ENCODE measurements at places on chromosomes 6 and 20.

DNA sequence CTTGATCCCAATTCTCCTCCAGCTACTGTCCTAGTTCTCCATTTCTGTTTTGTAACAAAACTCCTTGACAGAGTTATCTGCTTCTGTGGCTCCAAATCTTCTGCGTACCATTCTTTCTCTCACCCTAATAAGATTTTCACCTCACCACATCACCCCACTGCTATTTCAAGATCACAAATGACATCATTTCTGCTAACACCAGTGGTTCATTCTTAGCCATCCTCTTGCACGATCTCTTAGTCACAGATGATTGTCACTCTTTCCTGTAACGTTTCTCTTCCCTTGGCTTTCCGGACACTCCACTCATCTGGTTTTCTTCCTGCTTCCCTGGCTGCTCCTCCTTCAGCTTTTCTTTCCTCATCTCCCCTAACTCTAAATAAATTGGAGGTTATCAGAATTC, 56.8 kb upstream of the FABP7 start:
- H3K4me1 ChIP-seq = no peaks in the 10 kb centered on the region
- H3K36me3 ChIP-seq = no peaks in the 10 kb centered on the region
- no peaks in the 10 kb centered on the region for H3K27me3 ChIP-seq
- H3K4me3 ChIP-seq = no peak overlapping the region
- DNase-seq = no peak

- no peak overlapping the region for H3K27ac ChIP-seq
- H3K36me3 ChIP-seq = no peaks in the 10 kb centered on the region
- H3K4me1 ChIP-seq = no peaks in the 10 kb centered on the region
- no peak overlapping the region for H3K4me3 ChIP-seq
- no peaks in the 10 kb centered on the region for H3K27me3 ChIP-seq
Observed at GRCh38 chr6:19332806-19333460, 504.2 kb upstream of the ID4 start.

- no peaks in the 10 kb centered on the region for H3K4me1 ChIP-seq
- peaks cover 17% of the 10 kb centered on the region for H3K36me3 ChIP-seq
- H3K27ac ChIP-seq = no peak overlapping the region
- no peak overlapping the region for H3K4me3 ChIP-seq
Observed at GRCh38 chr20:50123418-50123817, 10.5 kb upstream of the UBE2V1 start.

GRCh38 chr6:98894810-98895209, 52.9 kb downstream of the FBXL4 start:
- H3K36me3 ChIP-seq = no peaks in the 10 kb centered on the region
- H3K27ac ChIP-seq = no peak overlapping the region
- DNase-seq = no peak
- no peak overlapping the region for H3K4me3 ChIP-seq
- H3K4me1 ChIP-seq = no peaks in the 10 kb centered on the region
- H3K27me3 ChIP-seq = no peaks in the 10 kb centered on the region

- peaks cover 24% of the 10 kb centered on the region for H3K4me1 ChIP-seq
- H3K4me3 ChIP-seq = no peak overlapping the region
- no peak overlapping the region for H3K27ac ChIP-seq
Observed at GRCh38 chr20:32355417-32355841, 2.7 kb upstream of the ASXL1 start.

GRCh38 chr6:149372062-149372461, 28.0 kb upstream of the SUMO4 start:
- no peaks in the 10 kb centered on the region for H3K27me3 ChIP-seq
- DNase-seq = no peak
- H3K4me1 ChIP-seq = no peaks in the 10 kb centered on the region
- H3K4me3 ChIP-seq = no peak overlapping the region

DNA sequence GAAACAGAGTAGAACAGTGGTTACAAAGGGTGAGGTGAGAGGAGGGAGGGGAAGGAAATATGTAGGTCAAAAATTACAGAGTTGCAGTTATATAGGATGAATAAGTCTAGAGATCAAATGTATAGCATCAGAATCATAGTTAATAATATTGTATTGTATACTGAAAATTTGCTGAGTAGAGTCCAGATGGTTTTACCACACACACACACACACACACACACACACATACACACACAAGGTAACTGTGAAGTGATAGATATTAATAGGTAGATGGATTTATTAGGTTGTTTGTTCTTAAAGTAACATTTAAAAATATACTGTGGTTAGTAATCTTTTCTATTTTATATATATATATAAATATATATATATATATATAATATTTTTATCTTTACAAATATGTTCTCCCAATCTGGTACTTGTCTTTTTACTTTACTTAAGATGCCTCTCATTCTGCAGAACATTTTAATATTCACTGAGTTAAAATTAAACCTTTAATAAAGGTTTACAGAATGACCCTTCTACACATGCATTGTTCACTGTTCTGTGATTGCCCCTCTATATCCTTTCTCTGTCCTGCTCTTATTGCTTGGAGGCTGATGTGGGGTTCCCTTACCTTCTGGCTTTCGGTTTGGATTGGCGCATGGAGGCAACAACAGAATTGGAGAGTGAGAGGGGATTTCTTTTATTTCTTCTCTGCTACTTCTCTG, 408 bp downstream of the PTCHD4 start:
- H3K4me3 ChIP-seq = peak overlapping the region; percentile 56
- H3K4me1 ChIP-seq = no peaks in the 10 kb centered on the region
- H3K27ac ChIP-seq = peak overlapping the region; percentile 62
- peak; percentile 37 for DNase-seq

DNA sequence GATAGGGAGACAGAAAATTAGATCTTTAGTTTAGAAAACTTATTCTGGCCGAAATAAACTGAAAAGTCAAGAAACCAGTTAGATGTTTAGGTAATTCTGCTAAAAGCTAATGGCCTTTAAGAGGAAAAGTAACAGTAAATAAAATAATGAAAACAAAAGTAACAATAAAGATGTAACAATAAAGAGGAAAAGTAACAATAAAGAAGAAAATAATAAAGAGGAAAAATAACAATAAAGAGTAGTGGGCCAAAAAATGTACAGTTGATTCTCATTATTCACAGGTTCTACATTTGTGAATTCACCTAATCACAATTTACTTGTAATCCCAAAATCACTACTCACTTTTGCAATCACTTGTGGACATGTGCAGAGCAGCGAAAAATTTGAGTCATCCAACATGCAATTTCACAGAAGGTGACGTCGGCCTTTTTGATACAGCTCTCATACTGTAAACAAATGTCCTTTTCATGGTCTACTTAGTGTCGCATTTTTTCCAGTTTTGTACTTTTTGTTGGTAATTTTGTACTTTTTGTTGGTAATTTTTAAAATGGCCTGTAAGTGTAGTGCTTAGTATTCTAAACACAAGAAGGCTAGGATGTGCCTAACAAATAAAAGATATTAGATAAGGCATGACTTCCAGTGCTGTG, 24.0 kb downstream of the HBS1L start:
- H3K27me3 ChIP-seq = no peaks in the 10 kb centered on the region
- no peaks in the 10 kb centered on the region for H3K4me1 ChIP-seq
- DNase-seq = no peak
- H3K27ac ChIP-seq = no peak overlapping the region

- no peaks in the 10 kb centered on the region for H3K36me3 ChIP-seq
- DNase-seq = no peak
- no peak overlapping the region for H3K27ac ChIP-seq
- no peaks in the 10 kb centered on the region for H3K27me3 ChIP-seq
- no peak overlapping the region for H3K4me3 ChIP-seq
Observed at GRCh38 chr20:44065401-44066340, 121.3 kb downstream of the JPH2 start.

DNA sequence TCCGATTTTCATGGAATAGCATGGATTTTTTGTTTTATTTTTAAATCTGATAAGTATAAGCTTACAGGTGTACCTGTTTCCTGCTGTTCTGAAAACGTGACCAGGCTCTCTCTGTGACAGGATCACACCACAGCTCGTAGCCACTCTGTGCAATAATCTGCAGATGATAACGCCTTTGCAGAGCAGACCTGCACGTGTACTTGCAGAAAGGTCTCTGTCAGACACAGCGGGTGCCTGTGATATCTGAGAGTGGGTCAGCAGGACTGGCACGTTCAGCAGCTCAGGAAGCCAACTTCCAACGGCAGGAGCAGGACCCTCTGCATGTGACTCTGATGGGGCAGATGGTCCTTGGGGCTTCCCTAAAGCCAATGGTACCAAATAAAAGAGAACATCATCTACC, 68.6 kb upstream of the HDDC2 start:
- DNase-seq = no peak
- peaks cover 9% of the 10 kb centered on the region for H3K27me3 ChIP-seq
- no peak overlapping the region for H3K27ac ChIP-seq
- H3K36me3 ChIP-seq = no peaks in the 10 kb centered on the region

DNA sequence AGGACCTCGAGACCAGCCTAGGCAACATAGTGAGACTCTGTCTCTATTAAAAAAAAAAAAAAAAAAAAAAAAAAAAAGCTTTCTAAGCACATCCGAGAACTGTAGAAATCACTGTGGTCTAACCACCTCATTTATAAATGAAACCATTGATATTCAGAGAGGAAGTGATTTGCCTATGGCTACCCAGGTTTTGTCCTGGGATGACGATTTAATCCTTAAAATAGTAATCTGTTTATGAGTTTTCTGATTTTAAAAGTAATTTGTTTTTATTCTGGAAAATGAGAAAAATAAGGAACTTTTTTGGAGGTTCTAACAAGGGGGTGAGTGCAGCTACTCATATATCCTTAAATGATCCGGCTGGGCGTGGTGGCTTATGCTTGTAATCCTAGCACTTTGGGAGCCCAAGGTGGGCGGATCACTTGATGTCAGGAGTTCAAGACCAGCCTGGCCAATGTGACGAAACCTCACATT, 6.5 kb upstream of the BTN3A2 start:
- DNase-seq = no peak
- H3K27me3 ChIP-seq = no peaks in the 10 kb centered on the region
- no peak overlapping the region for H3K4me3 ChIP-seq

DNA sequence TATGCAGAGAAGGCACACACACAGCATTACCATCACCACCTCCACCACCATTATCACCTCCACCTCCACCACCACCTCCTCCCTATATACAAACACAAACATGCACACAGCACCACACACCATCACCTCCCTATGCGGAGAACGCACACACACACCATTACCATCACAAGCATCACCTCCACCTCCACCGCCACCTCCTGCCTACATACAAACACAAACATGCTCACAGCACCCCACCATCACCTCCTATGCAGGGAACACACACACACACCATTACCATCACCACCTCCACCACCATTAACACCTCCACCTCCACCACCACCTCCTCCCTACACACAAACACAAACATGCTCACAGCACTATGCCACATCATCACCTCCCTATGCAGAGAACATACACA, 236.5 kb upstream of the AFDN start:
- no peaks in the 10 kb centered on the region for H3K27me3 ChIP-seq
- no peak overlapping the region for H3K4me3 ChIP-seq
- peaks cover 5% of the 10 kb centered on the region for H3K4me1 ChIP-seq
- DNase-seq = no peak
- H3K27ac ChIP-seq = no peak overlapping the region

- DNase-seq = no peak
- H3K4me1 ChIP-seq = no peaks in the 10 kb centered on the region
- no peaks in the 10 kb centered on the region for H3K36me3 ChIP-seq
- no peaks in the 10 kb centered on the region for H3K27me3 ChIP-seq
- H3K4me3 ChIP-seq = no peak overlapping the region
Observed at GRCh38 chr20:33252460-33252859, 16.7 kb downstream of the BPIFA1 start.

GRCh38 chr6:4567141-4567540, 209.1 kb upstream of the CDYL start:
- no peaks in the 10 kb centered on the region for H3K4me1 ChIP-seq
- H3K27ac ChIP-seq = no peak overlapping the region
- DNase-seq = no peak
- H3K36me3 ChIP-seq = no peaks in the 10 kb centered on the region

DNA sequence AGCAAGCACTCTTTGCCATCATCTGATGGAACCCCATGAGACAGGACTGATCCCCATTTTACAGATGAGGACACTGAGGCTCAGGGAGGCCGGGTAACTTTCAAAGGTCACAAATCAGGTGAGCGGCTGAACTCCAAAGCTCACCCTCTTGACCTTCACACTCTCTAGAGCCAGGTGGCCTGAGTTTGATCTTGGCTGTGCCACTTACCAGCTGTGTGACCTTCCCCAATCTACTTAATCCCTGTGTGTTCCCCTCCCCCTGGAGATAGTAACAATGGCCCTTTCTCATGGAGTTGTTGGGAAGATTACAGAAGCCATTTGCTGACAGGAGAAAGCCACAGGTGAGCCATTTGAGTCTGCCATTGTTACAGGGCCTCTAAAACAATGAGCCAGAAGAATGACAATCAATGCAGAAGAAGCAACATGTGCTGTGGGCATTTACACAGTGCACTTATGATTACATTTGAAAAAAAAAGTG, 34.5 kb downstream of the BMP7 start:
- H3K4me3 ChIP-seq = no peak overlapping the region
- H3K36me3 ChIP-seq = no peaks in the 10 kb centered on the region
- H3K27me3 ChIP-seq = no peaks in the 10 kb centered on the region
- no peak for DNase-seq
- no peaks in the 10 kb centered on the region for H3K4me1 ChIP-seq

- no peak overlapping the region for H3K27ac ChIP-seq
- H3K4me1 ChIP-seq = no peaks in the 10 kb centered on the region
Observed at GRCh38 chr20:54234991-54235390, 27.1 kb downstream of the PFDN4 start.

- peaks cover 8% of the 10 kb centered on the region for H3K36me3 ChIP-seq
- peaks cover 3% of the 10 kb centered on the region for H3K4me1 ChIP-seq
- no peak overlapping the region for H3K27ac ChIP-seq
- no peak for DNase-seq
- H3K27me3 ChIP-seq = no peaks in the 10 kb centered on the region
Observed at GRCh38 chr6:2951728-2952127, 19.6 kb downstream of the SERPINB6 start.

DNA sequence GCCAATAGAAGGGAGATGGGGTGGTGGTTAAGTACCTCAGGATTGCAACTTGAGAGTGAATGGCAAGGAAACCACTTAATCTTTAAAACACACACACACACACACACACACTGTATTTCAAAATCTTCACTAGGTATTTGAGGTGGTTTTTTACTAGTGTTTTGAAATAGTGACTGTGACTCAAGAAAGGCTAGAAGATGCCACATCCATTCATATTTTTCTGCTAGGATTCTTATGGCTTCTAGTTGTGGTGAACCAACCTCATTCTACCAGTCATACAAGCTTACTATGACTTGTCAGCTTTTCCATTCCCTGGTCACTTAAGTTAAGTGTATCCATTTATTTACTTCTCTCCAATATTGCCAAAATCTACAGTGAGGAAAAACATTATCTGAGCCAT, 519.4 kb upstream of the JAG1 start:
- no peak overlapping the region for H3K4me3 ChIP-seq
- H3K27me3 ChIP-seq = no peaks in the 10 kb centered on the region
- DNase-seq = no peak
- H3K36me3 ChIP-seq = no peaks in the 10 kb centered on the region

- no peak overlapping the region for H3K4me3 ChIP-seq
- DNase-seq = no peak
- peaks cover 9% of the 10 kb centered on the region for H3K4me1 ChIP-seq
- H3K27me3 ChIP-seq = no peaks in the 10 kb centered on the region
- H3K27ac ChIP-seq = no peak overlapping the region
- H3K36me3 ChIP-seq = no peaks in the 10 kb centered on the region
Observed at GRCh38 chr20:50304923-50305635, 114.4 kb downstream of the CEBPB start.

GRCh38 chr20:63689046-63690002, 7.1 kb upstream of the TNFRSF6B start:
- H3K4me1 ChIP-seq = peaks cover 31% of the 10 kb centered on the region
- H3K27me3 ChIP-seq = no peaks in the 10 kb centered on the region
- no peak overlapping the region for H3K27ac ChIP-seq
- no peak overlapping the region for H3K4me3 ChIP-seq

GRCh38 chr6:89222712-89223039, 5.5 kb upstream of the GABRR1 start:
- H3K27ac ChIP-seq = no peak overlapping the region
- H3K4me3 ChIP-seq = no peak overlapping the region
- H3K4me1 ChIP-seq = no peaks in the 10 kb centered on the region
- DNase-seq = no peak
- peaks cover 8% of the 10 kb centered on the region for H3K27me3 ChIP-seq
